ENCODE measurements at places on chromosomes 2 and 18.

DNA sequence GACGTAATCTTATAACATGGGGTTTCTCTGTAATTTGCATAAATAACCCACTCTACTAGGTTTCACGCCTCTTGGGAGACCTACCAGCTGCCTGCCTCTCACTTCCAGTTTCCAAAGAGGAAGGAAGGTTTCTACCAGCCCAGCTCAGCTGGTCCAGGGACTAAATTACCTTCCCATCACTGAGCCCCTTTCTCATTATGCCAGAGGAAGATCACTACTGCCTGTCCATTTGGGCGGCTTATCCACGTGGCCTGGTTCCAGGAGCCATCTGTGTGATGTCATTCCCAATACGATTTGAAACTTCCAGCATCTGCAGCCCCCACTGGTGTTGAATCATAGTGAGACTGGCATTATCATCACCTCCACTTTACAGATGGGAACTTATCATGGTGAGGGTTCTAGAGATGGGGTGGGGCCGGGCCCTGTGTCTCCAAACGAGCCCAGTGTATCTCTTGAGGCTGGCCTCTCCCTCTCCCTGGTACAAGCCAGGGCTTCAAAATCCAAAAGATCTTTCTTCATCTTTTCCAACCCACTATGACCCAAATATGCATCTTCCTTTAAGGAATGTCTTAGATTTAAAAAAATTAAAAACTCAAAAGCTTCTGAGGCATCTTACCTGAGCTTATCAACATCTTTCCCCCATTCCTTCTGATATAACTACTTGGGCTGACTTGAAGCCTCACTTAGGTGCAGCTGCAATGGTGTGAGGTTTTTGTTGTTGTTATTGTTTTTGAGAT lies 140.8 kb downstream of the DDX1 start:
- no peak for DNase-seq

GRCh38 chr18:80243204-80243603 lies 4.1 kb downstream of the PARD6G start:
- no peak for DNase-seq

- DNase-seq: no peak
These were observed 65.0 kb downstream of the AP1S3 start for GRCh38 chr2:223772363-223772762.

DNA sequence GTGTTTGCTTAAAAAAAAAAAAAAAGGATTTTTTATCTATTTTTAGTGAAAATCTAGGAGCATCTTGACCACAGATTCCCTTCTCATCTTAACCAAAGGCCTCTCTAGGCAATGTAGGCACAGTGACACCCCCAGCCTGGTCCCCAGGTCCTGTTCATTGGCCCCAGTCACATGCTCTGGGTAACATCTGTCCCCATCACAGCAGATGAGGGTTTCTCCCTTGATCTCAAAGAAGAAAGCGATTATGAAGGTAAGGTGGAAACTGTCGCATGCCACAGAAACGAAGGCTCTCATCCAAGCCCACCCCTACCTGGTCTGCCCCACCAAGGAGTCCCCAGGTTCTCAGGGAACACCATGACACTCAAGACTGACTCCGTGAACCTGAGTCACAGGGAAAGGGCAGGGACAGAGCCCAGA lies 4.7 kb downstream of the HS6ST1 start:
- no peak for DNase-seq

DNA sequence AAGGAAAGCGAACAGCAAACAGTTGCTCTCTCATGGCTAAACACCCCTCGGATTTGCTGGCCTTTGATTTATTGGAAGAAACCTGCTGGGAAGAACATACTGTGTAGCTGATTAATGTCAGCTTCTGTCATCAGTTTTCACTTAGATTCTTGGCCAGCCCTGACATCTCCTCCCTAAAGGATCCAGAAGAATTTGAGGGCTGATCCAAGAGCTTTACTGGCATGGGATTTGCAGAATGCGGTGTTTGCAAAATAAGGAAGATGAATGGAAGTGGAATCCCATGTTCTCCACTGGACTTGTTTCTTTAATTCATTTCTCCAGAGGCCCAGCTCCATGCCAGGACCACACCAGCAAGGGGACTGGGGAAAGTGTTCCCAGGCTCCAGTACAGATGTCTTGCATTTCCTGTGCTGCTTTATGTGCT lies 80.5 kb downstream of the RDH14 start:
- no peak for DNase-seq
